ENCODE measurements at places on chromosomes 11 and 22. TPM values are rescaled to one million over a fixed set of nuclear protein-coding genes. Genes with fewer than 3 reads are reported as not detected.

DNA sequence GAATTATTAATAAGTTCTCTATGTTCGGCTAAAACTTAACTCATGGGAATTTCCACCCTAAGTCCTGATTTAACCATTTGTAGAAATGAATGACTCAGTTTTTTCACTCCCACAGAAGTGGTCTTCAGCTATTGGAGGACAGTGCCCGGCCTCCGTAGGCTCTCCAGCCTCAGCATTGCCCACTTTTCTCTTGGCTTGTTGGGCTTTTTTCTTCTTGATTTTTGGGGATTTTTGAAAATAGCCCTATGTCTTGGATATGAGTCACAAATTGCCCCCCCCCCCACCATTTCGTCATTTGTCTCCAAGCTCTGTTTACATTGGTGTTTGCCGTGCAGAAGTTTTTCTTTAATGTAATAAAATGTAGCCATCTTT lies 66.7 kb downstream of the PACS1 start:
- no peak for DNase-seq

- DNase-seq: peak; percentile 58
These were observed 6.0 kb upstream of the RAB3IL1 start for GRCh38 chr11:61923166-61924063.

DNA sequence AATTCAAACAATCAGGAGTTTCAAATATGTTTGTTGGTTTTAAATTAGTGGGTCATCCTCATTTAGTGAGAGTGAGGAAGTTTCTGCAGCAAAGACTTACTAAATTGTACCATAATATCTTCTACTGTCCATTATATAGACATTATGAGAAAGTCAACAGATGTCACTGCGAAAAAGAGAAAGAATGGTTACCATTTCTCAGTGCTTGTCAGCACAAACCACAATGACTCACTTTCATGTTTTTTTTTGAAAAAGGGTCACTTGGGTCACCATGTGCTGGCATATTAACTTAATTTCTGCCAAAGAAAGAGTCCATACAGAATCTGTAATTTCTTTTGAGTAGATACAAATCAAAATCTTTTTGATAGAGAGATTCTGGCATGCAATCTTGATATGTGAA lies 924.6 kb upstream of the FAT3 start:
- DNase-seq: peak; percentile 1

The RFPL2 gene
- total RNA-seq: not detected

The ZBTB16 gene
- not detected for total RNA-seq
